ENCODE measurements at places on chromosomes 4 and X. TPM values are rescaled to one million over a fixed set of nuclear protein-coding genes. Genes with fewer than 3 reads are reported as not detected.

QRFPR gene
- not detected for total RNA-seq

- no peak overlapping the region for H3K27ac ChIP-seq
- no peak overlapping the region for H3K4me3 ChIP-seq
Measured at GRCh38 chrX:24990535-24990934, 25.2 kb downstream of the ARX start.

- no peaks in the 10 kb centered on the region for H3K36me3 ChIP-seq
- no peaks in the 10 kb centered on the region for H3K27me3 ChIP-seq
- no peak overlapping the region for H3K4me3 ChIP-seq
- DNase-seq: no peak
- peaks cover 18% of the 10 kb centered on the region for H3K4me1 ChIP-seq
Measured at GRCh38 chr4:80011636-80012236, 61.3 kb downstream of the ANTXR2 start.

DNA sequence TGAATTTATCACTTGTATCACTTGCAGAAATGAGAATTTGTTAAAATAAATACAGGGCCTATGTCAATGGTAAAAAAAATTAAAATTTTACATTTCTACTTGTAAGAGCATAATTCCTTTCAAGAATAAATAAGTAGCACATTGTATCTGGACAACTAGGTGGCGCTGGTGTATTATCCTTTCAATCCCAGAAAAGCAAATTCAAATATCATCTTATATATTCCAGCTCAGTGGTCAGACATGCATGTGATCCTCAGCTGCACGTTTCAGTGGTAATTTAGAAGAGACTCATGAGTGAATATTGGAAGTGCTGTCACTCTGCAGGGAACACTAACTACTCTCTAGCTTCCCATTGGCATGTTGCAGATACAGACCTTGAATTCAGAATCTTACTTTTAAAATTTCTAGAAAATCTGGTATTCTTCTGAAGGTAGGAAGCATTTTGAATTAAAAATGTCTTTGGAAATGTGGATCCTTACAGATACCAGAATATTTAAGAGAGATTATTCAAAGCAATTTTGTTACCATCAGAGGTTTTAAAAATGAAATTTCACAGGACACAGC is 1414.7 kb upstream of the TENM3 start:
- no peaks in the 10 kb centered on the region for H3K4me1 ChIP-seq
- H3K4me3 ChIP-seq: no peak overlapping the region
- H3K27me3 ChIP-seq: no peaks in the 10 kb centered on the region
- H3K36me3 ChIP-seq: no peaks in the 10 kb centered on the region
- DNase-seq: no peak
- no peak overlapping the region for H3K27ac ChIP-seq

DNA sequence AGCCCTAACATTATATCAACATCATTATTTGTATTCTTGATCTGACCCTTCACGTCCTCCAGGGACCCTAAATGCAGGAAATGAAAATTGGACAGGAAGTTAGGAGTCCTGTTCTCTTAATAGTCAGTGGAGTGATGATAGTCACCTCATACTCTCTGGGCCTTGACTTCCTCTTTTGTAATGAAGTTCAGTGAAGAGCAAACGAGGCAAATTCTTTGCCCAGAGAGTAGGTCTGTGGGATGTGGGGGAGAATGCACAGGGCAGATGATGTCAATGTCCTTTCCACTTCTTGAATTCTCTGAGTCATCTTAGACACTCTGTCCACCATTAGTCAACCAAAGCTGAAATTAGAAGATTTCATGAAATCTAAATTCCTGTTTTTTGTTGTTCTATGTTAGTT is 17.1 kb upstream of the GPRIN3 start:
- no peaks in the 10 kb centered on the region for H3K27me3 ChIP-seq
- DNase-seq: peak; percentile 32

GRCh38 chr4:140739971-140740370 is 16.2 kb downstream of the TBC1D9 start:
- no peaks in the 10 kb centered on the region for H3K27me3 ChIP-seq
- no peaks in the 10 kb centered on the region for H3K36me3 ChIP-seq
- H3K4me3 ChIP-seq: no peak overlapping the region
- no peak overlapping the region for H3K27ac ChIP-seq
- H3K4me1 ChIP-seq: peaks cover 26% of the 10 kb centered on the region
- DNase-seq: no peak
